Aorta (tissue), 5 donors: ENCODE measurements at places on chromosomes 6 and 20.

- H3K4me1 ChIP-seq = no peaks in the 10 kb centered on the region
- no peak overlapping the region for H3K27ac ChIP-seq
- H3K4me3 ChIP-seq = no peak overlapping the region
- H3K27me3 ChIP-seq = no peaks in the 10 kb centered on the region
- DNase-seq = no peak
Measured at GRCh38 chr20:24744747-24745146, 204.3 kb upstream of the CST7 start.

DNA sequence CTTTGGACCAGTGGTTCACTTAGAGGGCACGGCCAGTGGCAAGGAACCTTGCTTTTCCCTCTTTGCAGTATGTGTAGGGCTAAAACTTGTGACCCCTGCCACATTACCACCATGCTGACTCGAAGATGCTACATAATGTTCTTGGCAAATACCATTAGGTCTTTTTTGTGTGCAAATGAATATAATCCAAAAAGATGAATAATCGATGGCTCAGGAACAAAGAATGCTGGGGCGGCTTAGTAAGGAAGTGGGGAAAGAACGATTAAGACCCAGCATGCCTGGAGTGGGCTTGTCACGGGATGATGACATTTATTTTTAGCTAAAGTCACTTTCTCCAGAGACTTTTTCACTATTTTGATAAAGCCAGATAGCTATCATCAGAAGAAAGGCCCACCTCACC lies 23.1 kb downstream of the CMTR1 start:
- no peaks in the 10 kb centered on the region for H3K4me1 ChIP-seq
- no peak overlapping the region for H3K27ac ChIP-seq
- H3K27me3 ChIP-seq = no peaks in the 10 kb centered on the region
- H3K36me3 ChIP-seq = peaks cover 23% of the 10 kb centered on the region
- no peak for DNase-seq

- no peak overlapping the region for H3K27ac ChIP-seq
- H3K27me3 ChIP-seq = no peaks in the 10 kb centered on the region
- no peak overlapping the region for H3K4me3 ChIP-seq
- H3K4me1 ChIP-seq = no peaks in the 10 kb centered on the region
- no peaks in the 10 kb centered on the region for H3K36me3 ChIP-seq
Measured at GRCh38 chr6:84575264-84575663, 189.1 kb downstream of the TBX18 start.

GRCh38 chr6:95094751-95095663 lies 482.3 kb upstream of the MANEA start:
- no peak for DNase-seq
- H3K27me3 ChIP-seq = no peaks in the 10 kb centered on the region
- no peak overlapping the region for H3K4me3 ChIP-seq
- H3K36me3 ChIP-seq = no peaks in the 10 kb centered on the region
- H3K4me1 ChIP-seq = no peaks in the 10 kb centered on the region

- no peak overlapping the region for H3K4me3 ChIP-seq
- no peak for DNase-seq
- H3K36me3 ChIP-seq = peaks cover 3% of the 10 kb centered on the region
- no peaks in the 10 kb centered on the region for H3K4me1 ChIP-seq
- H3K27me3 ChIP-seq = no peaks in the 10 kb centered on the region
Measured at GRCh38 chr6:42001506-42001905, 48.8 kb upstream of the TAF8 start.

- H3K27me3 ChIP-seq = no peaks in the 10 kb centered on the region
- no peaks in the 10 kb centered on the region for H3K4me1 ChIP-seq
- H3K27ac ChIP-seq = no peak overlapping the region
Measured at GRCh38 chr20:60986506-60987156, 265.4 kb upstream of the CDH4 start.

DNA sequence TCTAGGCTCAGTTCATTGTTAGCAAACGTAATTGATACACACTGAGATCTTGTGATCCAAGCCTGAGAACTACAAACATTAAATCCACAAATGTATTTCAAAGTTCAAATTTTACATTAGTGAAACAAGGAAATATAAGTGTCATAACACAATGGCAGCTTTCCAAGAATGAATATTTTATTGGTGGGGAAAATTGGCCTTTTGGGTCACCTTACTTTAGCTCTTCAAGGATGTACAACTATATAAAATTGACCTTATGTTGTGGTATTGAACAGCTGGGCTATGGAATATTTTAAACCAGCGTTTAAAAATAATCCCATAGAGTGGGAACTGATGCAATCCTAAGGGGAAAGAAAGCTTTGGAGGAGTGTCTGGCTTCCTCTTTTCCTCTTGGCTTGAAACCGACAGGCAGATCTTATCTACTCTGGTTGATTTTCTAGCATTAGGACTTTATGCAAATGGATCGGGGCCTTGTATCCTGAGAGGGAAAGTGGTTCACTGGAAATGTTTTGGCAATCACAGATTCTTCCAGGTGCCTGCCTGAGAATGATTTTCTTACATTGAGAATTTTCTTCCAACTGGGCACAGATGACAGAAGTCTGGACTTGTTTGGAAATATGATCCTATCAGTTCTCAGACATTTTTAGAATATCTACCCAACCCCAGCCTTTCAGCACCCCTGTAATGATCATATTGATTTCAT lies 184.8 kb upstream of the ECI2 start:
- no peak overlapping the region for H3K4me3 ChIP-seq
- peaks cover 2% of the 10 kb centered on the region for H3K4me1 ChIP-seq
- no peaks in the 10 kb centered on the region for H3K27me3 ChIP-seq
- H3K36me3 ChIP-seq = no peaks in the 10 kb centered on the region

GRCh38 chr6:46526607-46527006 lies 35.4 kb upstream of the RCAN2 start:
- no peak overlapping the region for H3K4me3 ChIP-seq
- peaks cover 8% of the 10 kb centered on the region for H3K4me1 ChIP-seq
- no peak for DNase-seq
- H3K36me3 ChIP-seq = no peaks in the 10 kb centered on the region
- no peak overlapping the region for H3K27ac ChIP-seq
- H3K27me3 ChIP-seq = no peaks in the 10 kb centered on the region

DNA sequence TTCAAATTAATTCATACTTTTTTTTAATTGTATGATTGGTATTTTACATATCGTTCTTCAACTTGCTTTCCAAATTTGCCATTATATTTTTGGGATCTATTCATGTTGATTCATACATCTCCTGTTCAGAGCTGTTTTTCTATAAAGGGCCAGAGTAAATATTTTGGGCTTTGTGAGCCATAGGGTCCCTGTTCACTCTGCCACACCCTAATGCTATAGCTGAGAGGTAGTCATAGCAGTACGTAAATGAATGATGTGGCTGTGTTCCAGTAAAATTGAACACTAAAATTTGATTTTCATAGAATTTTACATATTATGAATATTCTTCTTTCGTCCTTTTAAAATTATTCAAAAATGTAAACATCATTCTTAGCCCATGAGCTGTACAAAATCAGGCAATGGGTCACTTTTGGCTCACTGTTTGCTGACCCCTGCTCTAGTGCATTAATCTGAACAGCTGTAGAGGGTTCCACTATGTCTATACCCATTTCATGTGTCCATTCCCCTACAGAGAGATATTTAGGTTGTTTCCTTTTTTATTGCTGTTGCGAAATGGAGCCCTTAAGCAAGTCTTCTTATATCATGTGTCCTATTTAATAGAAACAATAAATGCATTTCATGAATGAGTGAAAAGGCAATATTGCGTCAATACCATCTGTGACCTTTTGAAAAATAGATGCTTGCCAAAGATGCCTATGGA lies 136.4 kb upstream of the SALL4 start:
- DNase-seq = no peak
- no peaks in the 10 kb centered on the region for H3K36me3 ChIP-seq

- H3K4me1 ChIP-seq = no peaks in the 10 kb centered on the region
- DNase-seq = no peak
- no peak overlapping the region for H3K27ac ChIP-seq
- H3K4me3 ChIP-seq = no peak overlapping the region
- no peaks in the 10 kb centered on the region for H3K27me3 ChIP-seq
Measured at GRCh38 chr6:131367206-131367873, 205.7 kb upstream of the ARG1 start.

- H3K27me3 ChIP-seq = no peaks in the 10 kb centered on the region
- DNase-seq = no peak
- H3K4me1 ChIP-seq = no peaks in the 10 kb centered on the region
- H3K36me3 ChIP-seq = peaks cover 2% of the 10 kb centered on the region
Measured at GRCh38 chr6:169692516-169692915, 9.3 kb downstream of the WDR27 start.

- H3K4me3 ChIP-seq = peak within 1 kb of the TSS; percentile 82
- H3K27ac ChIP-seq = peak within 1 kb of the TSS; percentile 77
- H3K4me1 ChIP-seq = peaks cover 2% of the 10 kb centered on the region
- H3K27me3 ChIP-seq = no peaks in the 10 kb centered on the region
- no peaks in the 10 kb centered on the region for H3K36me3 ChIP-seq
- DNase-seq = peak; percentile 99
Measured at GRCh38 chr20:33993576-33994221, at the start of gene RALY. TSS of gene RALY (plus strand) at chr20:33993911. CDS start at chr20:34072075, 78,164 bp downstream.

GRCh38 chr6:144049386-144049785 lies 41.3 kb upstream of the PLAGL1 start:
- no peak for DNase-seq
- no peak overlapping the region for H3K27ac ChIP-seq
- no peaks in the 10 kb centered on the region for H3K4me1 ChIP-seq
- no peaks in the 10 kb centered on the region for H3K36me3 ChIP-seq
- no peaks in the 10 kb centered on the region for H3K27me3 ChIP-seq

DNA sequence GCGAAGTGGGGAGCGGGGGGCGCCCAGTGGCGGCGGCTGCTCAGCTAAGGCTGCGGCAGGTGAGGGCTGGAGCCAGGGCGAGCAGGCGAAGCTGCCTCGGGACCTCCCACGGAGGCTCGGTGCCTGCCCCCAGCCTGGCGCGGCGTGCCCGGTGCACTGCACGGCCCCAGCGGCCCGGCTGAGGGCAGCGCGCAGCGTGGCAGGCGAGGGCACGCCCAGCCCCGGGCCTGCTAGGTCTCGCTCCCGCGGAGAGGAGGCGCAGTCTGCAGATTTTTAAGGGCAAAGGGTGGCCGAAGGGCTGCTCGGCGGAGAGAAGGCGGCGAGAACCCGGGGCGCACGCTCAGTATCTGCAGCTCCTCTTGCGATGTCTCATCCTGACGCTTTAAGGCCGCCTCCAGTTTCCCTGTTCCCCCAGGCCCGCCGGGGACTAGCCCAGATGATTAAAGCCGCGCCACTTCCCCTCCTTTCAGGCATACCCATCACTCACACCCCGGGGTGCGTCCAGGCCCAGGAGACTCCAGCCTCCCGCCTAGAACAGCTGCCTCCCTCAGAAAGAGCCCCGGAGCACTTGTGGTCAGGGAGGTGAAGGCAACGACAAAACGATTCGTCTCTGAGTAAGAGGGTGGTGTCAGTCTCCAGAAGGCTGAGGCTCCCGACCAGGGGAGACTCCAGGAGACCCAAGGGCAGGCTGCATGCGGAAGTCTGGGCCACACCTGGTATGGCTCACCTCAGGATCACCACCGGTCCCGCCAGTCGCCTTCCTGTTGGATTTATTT lies at the start of gene FERMT1:
Gene FERMT1, minus strand, starts transcription at position 158 of the 776 bp plus-strand sequence. CDS start 3,476 bp downstream, outside the sequence.
- H3K27me3 ChIP-seq = no peaks in the 10 kb centered on the region
- peak within 1 kb of the TSS; percentile 42 for H3K4me3 ChIP-seq
- H3K27ac ChIP-seq = no peak within 1 kb of the TSS
- H3K4me1 ChIP-seq = no peaks in the 10 kb centered on the region

- H3K4me1 ChIP-seq = peaks cover 8% of the 10 kb centered on the region
- H3K36me3 ChIP-seq = peaks cover 3% of the 10 kb centered on the region
- no peak overlapping the region for H3K27ac ChIP-seq
- no peak overlapping the region for H3K4me3 ChIP-seq
- H3K27me3 ChIP-seq = no peaks in the 10 kb centered on the region
Measured at GRCh38 chr20:19940988-19941460, 76.1 kb upstream of the NAA20 start.

DNA sequence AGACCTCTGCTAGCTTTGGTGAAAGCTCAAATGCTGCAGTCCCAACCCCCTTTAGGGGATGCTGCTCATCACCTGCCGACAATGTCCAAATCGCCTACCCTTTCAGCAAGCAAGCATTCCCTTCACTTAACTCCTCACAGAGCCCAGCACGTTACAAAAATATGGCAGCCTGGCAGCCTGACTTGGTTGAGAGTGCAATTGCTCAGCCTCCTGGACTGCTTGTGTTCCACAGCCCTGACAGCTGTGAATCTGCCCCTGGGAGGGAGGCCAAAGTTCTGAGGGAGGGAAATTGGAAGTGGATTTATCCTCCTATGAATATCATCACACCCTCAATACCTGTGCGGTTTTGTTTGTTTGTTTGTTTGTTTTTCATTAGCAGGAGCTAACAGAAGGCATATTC lies 231.0 kb downstream of the HIVEP2 start:
- no peak for DNase-seq
- H3K4me1 ChIP-seq = no peaks in the 10 kb centered on the region
- H3K36me3 ChIP-seq = no peaks in the 10 kb centered on the region
- H3K27me3 ChIP-seq = no peaks in the 10 kb centered on the region
- H3K27ac ChIP-seq = no peak overlapping the region

DNA sequence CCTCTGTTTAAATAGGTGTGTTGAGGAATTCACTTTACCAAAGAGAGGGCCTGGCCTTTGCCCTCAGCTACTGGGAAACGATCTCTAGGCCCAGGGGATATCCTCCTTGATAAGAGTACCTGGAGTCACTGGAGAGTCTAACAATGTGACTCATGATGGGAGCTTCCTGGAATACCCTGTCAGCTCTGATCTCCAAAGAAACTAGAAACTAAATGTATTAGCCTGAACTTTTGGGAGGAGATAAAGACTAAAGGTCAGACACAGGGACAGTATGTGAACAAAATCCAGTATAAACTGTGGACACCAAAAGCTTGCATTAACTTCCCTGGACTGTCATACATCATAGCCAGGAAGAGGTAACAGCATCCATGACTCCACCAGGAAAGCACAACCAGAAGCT lies 148.5 kb downstream of the RNGTT start:
- H3K4me3 ChIP-seq = no peak overlapping the region
- H3K36me3 ChIP-seq = no peaks in the 10 kb centered on the region
- H3K27ac ChIP-seq = no peak overlapping the region
- H3K27me3 ChIP-seq = no peaks in the 10 kb centered on the region

DNA sequence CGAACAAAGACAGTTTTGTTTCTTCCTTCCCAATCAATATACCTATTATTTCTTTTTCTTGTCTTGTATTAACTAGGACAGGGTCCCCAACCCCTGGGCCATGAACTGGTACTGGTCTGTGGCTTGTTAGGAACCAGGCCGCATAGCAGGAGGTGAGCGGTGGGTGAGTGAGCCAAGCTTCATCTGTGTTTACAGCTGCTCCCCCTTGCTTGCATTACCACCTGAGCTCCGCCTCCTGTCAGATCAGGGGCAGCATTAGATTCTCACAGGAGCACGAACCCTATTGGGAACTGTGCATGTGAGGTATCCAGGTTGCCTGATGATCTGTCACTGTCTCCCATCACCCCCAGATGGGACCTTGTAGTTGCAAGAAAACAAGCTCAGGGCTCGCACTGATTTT lies 151.9 kb downstream of the CDKAL1 start:
- H3K27ac ChIP-seq = no peak overlapping the region
- no peak for DNase-seq
- no peak overlapping the region for H3K4me3 ChIP-seq
- H3K27me3 ChIP-seq = no peaks in the 10 kb centered on the region

DNA sequence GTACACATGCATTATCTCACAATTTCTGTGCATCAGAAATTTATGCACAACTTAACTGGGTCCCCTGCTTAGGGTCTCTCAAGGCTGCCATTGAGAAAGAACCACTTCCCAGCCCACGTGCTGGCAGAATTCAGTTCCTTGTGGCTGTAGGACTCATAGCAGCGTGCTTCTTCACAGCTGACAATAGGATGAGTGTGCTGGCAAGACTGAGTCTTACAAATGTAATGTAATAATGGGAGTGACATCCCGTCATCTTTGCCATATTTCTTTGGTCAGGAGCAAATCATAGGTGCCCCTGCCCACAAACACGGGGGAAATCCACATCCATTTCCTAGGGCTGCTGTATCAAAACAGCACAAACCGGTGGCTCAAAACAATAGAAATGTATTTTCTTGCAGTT lies 77.4 kb downstream of the FIG4 start:
- no peaks in the 10 kb centered on the region for H3K27me3 ChIP-seq
- peaks cover 4% of the 10 kb centered on the region for H3K36me3 ChIP-seq
- no peak for DNase-seq
